ENCODE measurements at places on chromosomes 1 and 21.

- no peak for DNase-seq
Observed at GRCh38 chr1:40971966-40972365, 7.5 kb upstream of the CTPS1 start.

- no peak for DNase-seq
Observed at GRCh38 chr1:222114536-222115156, 372.8 kb upstream of the DUSP10 start.

DNA sequence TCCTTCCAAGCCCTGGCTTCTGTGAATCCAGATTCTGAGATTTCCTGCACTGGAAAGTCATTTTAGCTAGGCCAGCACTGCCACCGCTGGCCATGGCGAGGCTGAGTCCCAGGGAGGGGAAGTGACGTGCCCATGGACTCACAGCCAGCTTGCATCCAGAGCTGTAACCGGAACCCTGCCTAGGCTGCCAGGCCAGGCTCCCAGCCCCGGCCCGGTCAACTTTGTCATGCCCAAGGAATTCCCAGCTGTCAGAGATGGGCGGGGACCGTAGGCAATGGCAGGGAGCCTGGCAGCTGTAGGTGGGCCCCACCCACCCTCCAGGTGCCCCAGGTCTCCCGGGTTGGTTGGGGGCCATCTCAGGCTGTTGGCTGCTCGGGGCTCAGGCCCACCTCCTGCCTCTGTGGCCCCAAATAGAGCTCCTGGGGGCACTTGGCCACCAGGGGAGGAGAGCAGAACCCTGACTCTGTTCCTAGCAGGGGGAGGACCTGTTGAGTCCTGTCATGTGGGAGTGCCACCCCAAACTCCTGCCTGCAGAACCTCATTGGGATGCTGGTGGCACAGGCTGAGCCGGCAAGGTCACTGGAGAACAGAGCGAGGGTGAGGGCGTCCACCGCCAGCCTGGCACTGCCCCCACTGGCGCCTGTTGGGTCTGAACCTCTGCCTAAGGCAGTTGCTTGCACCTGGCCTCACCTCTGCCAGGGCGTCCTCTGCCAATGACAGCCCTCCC is 57.8 kb downstream of the FOXO6 start:
- DNase-seq, result peak; percentile 88

DNA sequence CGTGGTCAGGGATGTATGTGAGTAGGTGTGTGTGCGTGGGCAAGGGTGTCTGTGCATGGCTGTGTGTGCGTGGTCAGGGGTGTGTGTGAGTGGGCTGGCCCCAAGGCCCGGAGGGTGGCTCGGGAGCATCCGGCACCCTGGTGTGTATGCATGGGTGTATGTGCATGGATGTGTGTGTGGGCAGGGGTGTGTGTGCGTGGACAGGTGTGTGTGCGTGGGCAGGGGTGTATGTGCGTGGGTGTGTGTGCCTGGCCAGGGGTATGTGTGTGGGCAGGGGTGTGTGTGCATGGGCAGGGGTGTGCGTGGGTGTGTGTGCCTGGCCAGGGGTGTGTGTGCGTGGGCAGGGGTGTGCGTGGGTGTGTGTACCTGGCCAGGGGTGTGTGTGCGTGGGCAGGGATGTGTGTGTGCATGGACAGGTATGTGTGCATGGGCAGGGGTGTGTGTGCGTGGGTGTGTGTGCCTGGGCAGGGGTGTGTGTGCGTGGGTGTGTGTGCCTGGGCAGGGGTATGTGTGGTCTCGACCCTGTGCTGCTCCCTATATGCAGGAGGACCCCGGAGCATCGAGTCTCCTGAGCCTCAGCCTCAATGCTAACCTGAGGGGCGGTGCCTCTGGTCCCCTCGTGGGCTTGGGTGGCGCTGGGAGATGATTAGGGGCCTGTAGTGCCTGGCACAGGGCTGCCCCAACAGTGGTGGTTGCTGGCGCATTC is 16.3 kb downstream of the ARHGEF16 start:
- DNase-seq, result no peak

DNA sequence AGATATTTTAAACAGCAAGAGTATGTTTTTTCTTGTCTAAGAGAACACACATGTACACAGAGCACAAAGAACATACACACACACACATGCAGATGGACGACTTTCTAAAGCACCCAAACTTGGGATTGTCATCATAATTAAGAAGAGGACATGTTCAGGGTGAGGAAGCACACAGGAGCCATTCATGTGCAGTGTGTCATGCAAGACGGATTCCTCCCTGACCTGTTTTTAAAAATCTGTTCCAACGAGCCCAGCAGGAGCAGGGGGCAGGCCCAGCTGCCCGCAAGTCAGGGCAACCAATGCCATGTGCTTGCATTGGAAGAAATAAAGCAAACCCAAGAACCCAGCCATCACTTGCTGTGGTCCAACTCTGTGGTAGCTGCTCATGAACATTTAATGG is 167.3 kb upstream of the ZNF644 start:
- no peak for DNase-seq

DNA sequence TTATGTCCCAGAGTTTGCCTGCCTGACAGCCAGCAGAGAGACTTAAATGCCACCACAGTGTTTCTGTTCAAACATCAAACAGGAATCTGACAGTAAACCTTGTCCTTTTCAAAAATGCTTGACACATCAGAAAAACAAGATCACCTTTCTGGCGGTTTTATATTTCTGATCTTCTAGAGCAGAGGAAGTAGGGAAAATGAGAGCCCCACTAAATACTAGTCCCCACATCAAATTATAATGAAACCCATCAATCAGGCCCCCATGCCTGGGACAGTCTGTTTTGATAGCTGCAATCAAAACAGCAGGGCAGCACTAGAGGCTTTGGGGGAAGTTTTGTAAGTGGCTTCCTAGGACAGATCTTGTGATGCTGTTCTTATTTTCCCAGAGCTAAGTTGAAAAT is 129.3 kb downstream of the CNIH3 start:
- DNase-seq, result no peak

GRCh38 chr1:71298633-71299032 is 217.8 kb upstream of the ZRANB2 start:
- no peak for DNase-seq

DNA sequence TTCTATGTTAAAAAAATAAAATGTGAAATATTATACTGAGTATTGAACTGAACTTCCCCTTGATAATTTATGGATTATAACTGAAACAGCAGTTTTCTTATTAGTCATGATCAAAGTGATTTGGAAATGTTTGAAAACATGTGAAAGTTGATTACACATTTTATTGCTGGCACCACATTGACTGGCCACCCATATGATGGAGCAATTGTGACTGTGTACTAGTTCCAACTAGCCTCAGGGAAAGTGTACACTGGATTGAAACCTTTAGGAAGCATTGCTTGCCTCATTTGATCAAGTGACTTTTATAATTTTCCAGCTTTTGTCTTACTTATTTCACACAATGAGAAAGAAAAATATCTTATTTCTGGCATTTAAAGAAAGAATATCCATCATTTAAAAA is 128.0 kb upstream of the ADGRL2 start:
- no peak for DNase-seq

DNA sequence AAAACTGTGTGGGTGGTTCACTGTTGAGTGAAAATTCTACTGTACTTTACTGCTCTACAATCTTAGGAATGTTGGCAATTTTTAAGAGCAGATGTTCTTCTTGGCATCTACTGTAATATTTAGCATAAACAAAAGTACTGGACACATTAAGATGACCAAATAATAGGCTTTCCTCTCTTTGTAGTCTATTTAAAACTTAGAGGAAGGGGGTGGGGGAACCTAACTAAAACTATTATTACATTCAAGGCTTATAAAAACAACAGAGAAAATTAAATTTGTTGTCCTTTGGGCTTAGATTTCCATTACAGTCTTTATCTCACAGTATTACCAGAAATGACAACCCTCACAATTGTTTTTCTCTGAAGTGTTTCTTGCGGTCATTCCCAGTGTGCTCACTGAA is 181.2 kb downstream of the PLPPR4 start:
- no peak for DNase-seq

- no peak for DNase-seq
Observed at GRCh38 chr1:11991969-11992676, 11.9 kb downstream of the MFN2 start.

DNA sequence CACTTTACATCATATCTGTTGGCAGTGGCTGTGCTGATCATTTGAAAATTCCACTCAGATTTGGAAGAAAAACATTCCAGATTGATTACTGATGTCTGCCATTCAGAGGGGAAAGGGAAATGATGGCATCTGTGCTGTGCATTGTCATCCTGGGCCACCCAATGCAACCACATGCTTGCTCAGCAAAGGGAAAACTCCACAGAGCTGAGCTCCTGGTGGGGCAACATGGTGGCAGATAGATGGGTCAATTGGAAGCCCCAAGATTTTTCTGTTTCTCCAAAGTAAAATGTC is 11.8 kb downstream of the OXCT2 start:
- DNase-seq, result no peak

DNA sequence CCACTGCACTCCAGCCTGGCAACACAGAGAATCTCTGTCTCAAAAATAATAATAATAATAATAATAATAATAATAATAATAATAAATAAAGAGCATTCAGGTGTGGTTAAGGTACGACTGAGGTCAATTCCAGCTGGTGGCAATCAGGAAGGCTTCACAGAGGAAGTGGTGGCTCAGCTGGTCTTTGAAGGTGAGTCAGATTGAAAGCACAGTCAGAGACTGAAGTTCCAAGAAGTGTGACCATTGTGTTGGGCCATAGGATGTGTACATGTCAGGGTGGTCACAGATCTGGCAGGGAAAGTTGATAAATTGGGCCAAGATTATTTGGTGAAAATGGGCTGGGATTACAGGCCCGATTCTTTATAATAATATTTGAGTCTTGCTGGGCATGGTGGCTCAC is 31.0 kb upstream of the MED18 start:
- no peak for DNase-seq

DNA sequence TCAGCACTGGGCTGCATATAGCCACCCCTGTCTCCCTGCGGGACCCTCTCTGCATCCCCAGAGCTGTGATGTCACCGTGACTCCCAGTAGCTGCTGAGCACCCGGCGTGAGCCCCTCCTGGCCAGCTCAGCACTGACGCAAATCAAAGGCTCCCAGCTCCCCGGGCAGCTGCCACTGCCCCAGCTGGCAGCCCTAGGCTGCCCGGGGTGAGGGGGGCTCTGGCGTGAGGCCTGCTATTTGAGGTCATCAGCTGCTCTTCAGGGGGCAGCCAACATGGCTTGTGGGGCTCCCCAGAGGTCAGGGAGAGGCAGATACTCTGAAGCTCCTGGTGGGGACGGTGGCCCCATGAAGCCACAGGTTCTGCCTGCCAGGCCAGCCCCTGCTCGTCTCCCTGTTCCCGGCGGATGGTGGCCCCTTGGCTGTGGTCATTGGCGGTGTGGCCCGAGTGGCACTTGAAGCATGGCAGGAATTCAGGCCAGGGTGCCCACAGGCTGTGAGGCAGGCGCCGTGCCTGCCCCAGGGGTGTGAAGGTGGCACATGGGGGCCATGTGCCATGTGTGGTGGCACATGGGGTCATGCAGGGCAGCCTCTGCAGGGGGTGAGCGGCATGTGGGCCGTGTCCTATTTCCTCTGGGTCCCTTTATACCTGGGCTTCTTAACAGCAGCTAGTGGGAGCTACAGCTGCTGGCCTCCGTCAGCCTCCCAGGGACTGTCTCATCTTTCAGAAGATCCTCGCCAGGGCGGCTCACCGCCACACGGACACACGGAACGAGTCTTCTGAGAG is 85.4 kb downstream of the SIK1 start:
- DNase-seq, result no peak

DNA sequence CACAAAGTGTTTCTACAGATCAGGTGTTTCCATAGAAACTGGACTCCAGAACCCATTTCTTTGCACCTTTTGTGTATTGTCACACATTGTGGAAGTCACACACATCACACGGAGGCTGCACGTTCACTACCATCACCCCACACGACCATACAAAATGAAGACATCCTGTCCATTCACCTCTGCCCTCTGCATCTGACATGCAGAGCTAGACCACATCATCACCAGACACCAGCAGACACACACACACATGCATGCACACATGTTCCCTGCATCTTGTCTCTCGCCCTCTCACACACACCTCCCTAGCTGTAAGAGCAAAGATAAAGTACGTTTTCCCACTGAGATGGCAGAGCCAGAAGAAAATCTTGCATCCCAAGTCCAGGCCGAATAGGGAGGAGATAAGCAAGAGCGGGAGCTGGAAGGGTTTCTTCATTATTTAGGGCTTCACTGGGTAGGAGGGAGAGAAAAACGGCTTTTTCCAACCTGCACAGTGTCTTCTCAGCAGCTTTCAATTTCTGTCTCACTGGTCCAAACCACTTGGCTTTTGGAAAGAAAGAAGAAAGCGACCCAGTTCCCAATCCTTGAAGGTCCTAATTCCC is 709 bp downstream of the PRELP start:
- no peak for DNase-seq

- no peak for DNase-seq
Observed at GRCh38 chr1:226360106-226360746, 47.7 kb downstream of the PARP1 start.

DNA sequence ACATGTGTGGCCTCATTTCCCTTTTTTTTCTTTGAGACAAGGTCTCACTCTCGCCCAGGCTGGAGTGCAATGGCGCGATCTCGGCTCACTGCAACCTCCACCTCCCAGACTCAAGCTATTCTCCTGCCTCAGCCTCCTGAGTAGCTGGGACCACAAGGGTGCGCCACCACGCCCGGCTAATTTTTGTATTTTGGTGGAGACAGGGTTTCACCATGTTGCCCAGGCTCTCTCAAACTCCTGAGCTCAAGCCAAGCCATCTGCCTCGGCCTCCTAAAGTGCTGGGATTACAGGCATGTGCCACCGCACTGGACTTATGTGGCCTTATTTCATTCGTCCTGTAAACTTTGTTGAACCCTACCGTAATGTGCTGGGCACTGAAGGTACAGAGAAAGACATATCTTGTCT is 569 bp upstream of the WARS2 start:
- DNase-seq, result peak; percentile 57

GRCh38 chr1:244456586-244456985 is 4.5 kb upstream of the CATSPERE start:
- no peak for DNase-seq

GRCh38 chr21:36881228-36881627 is 85.2 kb downstream of the HLCS start:
- no peak for DNase-seq

- peak; percentile 73 for DNase-seq
Observed at GRCh38 chr1:215076322-215076721, 6.2 kb upstream of the KCNK2 start.

- DNase-seq, result no peak
Observed at GRCh38 chr1:60228041-60228491, 154.5 kb upstream of the C1orf87 start.

- DNase-seq, result no peak
Observed at GRCh38 chr1:55148676-55149075, 66.5 kb downstream of the USP24 start.

DNA sequence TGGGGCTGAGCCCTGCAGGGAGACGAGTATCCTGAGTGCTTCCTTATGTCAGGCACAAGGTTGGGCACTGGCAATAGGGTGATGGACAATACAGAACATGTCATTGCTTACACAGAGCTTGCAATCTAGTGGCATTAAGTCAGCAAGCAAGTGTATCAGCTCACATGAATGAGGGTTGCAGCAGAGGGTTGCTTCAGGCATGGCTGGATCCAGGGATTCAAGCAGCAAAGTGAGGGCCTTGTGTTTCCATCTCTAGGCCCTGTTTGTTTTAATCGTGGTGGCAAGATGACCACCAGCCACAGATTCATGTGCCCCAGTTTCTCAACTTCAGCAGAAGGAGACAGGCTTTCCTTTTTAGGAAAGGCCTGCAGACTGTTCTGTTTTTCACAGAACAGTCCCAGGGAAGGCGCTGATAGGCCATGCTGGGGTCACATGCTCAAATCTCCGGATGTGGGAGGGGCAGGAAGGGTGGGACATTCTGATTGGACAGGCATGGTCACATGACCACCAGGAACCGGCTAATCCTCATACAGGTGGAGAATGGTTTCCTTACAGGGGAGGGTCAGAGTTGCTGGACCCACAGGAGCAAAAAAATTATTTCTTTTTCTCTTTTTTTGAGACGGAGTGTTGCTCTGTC is 14.4 kb downstream of the PLOD1 start:
- no peak for DNase-seq
